Stimulated activated CD4-positive, alpha-beta T cell treated with anti-CD3 and anti-CD28 coated beads, TNF-alpha, amount 100 ng/mL, for 48 hours (primary cell): ENCODE measurements at places on chromosomes 4 and X.

- DNase-seq, result no peak
Measured at GRCh38 chr4:101284546-101284945, 62.8 kb downstream of the PPP3CA start.

DNA sequence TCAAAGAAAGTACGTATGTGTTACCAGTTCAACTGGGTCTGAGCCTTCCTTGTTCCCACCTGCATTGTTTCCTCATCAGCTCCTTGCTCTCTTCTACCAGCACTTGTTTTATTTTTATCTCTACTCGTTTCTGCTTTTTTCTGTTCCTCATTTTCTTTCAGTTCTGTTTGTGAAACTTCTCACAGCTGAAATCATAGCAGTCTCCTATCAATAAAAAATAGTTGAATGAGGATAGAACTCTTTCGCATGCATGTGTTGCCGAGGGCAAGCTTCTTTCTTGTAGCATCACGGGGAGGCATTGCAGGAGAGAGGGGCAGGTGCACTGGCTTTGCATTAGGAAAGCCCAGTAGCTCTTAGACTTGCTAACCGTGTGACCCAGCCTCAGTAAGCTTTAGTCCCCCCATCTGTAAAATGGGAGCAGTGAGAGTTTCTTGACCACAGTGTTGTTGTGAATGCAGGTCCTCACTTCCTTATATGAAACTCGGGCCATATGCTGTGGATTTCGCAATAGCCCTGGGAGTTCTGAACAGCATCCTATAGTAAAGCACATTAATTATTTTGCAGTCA, 24.7 kb downstream of the OFD1 start:
- DNase-seq, result no peak

- DNase-seq, result no peak
Measured at GRCh38 chr4:15341733-15342300, 86.0 kb upstream of the C1QTNF7 start.

- DNase-seq, result no peak
Measured at GRCh38 chr4:22474636-22475310, 41.1 kb downstream of the ADGRA3 start.

DNA sequence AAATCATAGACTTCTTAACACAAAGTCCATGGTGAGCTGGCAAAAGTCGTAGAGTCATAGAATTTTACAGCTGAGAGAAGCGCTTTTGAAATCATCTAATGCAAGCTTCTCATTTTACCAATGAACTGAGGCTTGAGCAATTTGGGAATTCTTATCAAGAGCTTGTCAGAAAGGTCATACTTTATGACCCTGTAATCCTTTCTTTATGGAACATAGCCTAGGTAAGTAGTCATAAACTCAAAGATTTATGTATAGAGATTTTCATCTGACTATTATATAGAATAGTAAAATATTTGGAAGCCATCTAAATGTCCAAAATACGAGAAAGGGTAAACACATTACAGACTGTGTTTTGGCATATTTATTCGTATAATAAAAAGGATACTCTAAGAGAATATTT, 563.5 kb downstream of the PCDH7 start:
- no peak for DNase-seq

DNA sequence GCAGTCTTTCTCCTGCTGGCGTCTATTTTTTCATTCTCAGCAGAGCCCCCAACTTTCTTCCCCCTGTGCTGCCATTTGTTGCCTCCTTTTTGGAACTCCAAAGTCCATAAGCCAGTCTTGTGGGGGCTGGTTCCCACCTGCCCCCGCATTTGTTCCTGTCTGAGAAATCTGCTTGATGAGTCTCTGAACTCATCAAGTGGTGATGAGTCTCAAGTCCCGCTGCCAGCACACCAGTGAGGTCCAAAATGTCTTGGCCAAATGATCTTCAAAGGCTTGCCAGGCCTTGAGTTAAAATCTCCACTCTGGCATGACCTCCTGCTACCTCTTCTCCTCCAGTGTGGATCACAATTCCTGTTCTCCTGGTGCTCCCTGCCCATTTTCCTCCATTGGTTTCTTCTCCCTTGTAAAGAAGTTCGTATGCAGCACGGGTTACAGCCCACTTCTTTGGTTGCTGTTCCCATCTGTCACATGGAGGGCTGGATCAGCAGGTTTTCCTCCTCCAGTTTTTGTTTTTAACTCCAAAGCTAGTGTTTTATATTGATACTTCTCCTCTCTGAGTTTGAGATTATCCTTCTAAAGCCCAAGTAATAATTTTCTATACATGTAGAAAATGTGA, 72.7 kb upstream of the LIMCH1 start:
- DNase-seq, result no peak

DNA sequence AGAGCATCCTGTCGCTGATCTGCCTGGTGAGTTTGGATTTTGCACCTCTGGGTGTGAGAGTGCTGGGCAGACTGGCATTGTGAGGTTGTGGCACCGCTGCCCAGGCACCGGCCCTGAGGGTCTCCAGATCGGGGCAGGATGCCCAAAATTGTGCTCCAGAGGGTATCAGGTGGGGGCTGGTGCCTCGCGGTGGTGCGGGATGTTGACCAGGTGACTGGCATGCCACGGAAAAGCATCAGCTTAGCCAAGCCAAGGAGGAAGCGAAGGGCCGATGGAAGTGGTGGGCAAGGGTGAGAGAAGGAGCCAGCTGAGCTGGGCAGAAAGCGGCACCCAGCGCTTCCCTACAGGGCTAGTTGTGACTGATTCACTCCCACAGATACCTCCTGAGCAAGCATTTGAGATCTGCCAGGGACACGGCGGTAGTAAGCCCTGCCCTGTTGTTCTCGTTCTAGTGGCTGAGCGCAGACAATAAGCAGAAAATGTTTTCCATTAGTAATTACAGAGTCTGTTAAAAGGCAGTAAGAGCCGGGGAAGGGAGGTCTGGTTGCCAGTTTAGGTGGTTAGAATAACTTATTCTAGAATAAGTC, 809 bp downstream of the ZFP92 start:
- no peak for DNase-seq

DNA sequence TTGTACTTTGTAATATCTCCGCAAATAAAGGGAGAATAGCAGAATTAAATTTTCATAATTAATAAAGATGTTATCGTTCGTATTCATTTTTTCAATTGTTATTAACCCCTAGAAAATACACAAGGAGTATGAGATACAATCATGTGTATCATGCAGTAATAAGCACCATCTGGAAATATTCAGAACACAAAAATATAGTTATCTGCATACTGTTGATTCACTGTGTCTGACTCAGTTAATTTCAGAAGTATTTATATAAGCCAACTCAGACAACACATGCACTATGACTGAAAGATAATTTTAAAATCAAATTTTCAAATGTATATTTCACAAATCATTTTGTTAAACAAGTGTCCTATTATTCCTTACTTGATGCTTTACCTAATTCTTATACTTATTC, 1954.8 kb downstream of the ARAP2 start:
- no peak for DNase-seq

GRCh38 chrX:123493857-123494256, 239.0 kb downstream of the THOC2 start:
- DNase-seq, result no peak

GRCh38 chr4:119693126-119693525, 64.5 kb upstream of the PDE5A start:
- no peak for DNase-seq

DNA sequence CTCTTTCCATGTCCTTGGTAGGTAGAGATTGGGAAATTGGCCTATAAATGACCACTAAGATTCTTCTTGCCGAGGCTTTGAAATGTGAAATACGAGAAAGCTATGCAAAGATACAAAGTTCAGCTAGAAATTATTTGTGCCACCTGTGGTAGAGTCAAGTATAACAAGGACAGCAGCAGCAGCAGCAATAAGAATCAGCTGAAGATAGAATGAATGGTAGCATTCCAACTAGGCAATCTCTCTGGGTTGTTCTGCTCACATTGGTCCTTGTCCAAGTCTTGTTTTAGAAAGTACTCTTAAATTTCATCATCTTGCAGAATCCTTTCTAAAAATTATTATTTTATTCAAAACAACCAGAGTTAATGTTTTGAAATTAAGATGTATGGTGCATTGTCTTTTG, 67.8 kb upstream of the PCDH10 start:
- DNase-seq, result no peak

DNA sequence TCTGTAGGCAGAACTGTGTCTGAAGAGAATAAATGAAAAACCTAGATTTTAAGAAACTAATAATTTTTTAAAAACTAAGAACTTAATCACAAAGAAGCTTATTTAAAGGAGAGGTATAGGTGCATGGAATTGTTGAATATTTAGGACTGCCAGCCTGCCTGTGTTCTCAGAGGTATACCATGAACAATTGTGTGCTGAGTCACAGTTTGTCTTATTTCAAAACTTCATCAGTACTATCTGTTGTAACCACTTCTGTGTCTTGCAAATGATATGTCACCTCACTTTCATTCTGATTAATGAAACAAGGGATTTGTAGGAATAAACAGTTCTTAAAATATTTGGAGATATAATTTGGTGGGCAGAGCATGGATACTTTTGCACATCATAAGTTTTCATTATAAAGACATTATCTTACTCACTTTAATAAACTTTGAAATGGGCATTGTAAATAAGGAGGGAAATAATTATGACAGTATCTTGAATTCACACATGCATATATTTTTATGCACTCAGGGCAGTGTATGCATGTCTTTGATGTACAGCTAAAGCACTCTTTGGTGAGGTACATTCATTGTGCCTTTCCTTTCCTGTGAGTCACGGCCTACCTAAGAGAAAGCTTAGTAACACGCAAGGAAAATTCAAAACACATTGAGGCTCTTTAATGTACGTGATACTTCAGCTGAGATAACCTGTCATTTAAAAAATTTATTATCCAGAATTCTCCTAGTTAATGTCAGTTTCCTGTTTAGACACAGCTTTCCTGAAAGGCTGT, 31.7 kb downstream of the STOX2 start:
- no peak for DNase-seq

DNA sequence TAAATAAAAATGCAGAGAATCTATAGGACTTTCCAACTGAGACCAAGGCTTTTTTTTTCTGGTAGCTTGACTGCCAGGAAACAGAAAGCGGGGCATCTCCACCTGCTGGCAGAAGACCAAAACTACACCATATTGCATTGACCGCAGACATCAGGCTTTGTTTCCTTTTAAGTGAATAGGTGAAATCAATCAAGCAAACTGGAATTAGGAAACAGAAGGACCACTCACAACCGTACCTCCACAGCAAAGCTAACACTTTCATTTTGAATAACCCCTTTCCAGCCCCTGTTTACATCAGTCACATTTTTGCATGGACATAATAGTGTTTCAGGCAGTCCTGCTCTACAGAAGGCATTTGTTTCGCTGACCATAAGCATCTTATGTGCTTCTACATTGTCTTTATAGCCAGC, 218.2 kb downstream of the IDS start:
- no peak for DNase-seq

DNA sequence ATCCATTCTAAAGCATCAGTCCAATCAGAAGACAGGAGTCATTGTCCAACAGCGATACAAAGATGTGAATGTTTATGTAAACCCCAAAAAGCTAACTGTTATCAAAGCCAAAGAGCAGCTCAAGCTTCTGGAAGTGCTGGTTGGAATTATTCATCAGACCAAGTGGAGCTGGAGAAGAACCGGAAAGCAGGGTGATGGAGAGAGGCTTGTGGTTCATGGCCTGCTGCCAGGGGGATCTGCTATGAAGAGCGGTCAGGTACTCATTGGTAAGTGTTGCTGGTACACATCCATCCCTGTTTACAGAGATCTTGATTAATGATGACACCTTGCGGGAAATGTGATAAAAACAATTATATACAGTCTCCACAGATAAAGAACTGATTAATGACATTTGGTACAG, 11.0 kb downstream of the INTU start:
- DNase-seq, result no peak

- DNase-seq, result no peak
Measured at GRCh38 chr4:105149771-105150170, 3.1 kb downstream of the TET2 start.

- DNase-seq, result no peak
Measured at GRCh38 chrX:264634-265455, 16.3 kb upstream of the PLCXD1 start.

GRCh38 chrX:10944136-10944885, 166.8 kb upstream of the HCCS start:
- no peak for DNase-seq

DNA sequence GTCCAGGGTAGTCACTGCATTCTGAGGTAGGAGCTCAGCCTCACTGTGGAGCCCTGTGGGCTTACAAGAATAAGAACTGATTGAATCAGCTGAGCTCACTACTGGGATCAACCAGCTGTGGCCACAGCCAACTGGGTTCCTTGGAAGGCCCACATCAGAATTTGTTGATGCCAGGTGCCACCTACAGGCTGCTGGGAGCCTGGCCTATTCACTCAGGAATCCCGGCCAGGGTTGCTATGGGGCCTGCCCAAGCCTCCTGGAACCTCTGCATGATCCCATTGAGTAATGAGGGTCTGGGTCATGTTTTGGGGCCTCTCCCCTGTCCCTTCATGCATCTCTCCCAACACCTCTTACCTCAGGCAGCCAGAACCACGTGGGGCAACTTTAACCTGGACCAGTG, 53.9 kb upstream of the KIAA1210 start:
- no peak for DNase-seq

DNA sequence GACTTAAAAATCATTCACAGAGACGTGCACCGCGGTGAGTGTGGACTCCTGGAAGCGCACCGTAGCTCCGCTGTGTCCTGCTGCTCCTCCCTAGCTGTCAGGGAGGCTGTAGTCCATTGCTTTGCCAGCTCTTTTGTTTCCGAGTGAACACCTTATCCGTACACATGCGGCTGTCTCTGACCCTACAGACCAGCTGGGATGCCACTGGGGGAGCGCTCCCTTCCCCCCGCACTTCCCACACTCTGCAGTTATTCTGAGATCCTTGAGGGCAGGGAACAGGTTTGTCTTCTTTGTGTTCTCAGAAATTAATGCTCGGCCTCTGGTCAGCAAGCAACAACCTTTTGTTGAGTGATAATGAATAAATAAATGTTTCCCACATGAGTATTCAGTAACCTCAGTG, 33.7 kb upstream of the MSANTD1 start:
- no peak for DNase-seq

- no peak for DNase-seq
Measured at GRCh38 chr4:88859191-88859812, 161.7 kb upstream of the NAP1L5 start.

- DNase-seq, result no peak
Measured at GRCh38 chrX:135951291-135951690, 22.5 kb downstream of the MMGT1 start.

DNA sequence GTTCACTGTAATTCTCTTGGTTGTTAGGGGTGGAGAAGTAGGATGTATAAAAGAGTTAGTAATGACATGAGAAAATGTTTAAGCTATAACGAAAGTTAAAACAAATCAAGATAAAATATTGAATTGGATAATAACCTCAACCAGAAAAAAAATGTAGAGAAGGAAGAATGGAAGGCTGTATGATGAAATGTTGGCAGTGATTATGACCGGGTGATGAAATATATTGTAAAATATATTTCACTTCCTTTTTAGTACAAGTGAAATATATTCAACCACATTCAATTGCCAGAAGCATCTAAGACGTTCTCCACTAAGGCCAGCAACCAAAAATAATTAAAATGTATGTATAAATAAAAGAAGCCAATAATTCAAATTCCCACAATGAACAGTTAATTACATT, 309.3 kb upstream of the FGF13 start:
- no peak for DNase-seq

GRCh38 chrX:9434051-9434550, 30.8 kb upstream of the TBL1X start:
- DNase-seq, result no peak

GRCh38 chr4:148006001-148006400, 274.1 kb downstream of the ARHGAP10 start:
- DNase-seq, result no peak

GRCh38 chr4:67779631-67780030, 25.4 kb upstream of the GNRHR start:
- DNase-seq, result no peak
